GM23248 (cell line): ENCODE measurements at places on chromosomes 12 and 14. TPM values are rescaled to one million over a fixed set of nuclear protein-coding genes. Genes with fewer than 3 reads are reported as not detected.

Gene FRS2
- total RNA-seq = 41.2 and 79.5 TPM in 2 replicates

DNA sequence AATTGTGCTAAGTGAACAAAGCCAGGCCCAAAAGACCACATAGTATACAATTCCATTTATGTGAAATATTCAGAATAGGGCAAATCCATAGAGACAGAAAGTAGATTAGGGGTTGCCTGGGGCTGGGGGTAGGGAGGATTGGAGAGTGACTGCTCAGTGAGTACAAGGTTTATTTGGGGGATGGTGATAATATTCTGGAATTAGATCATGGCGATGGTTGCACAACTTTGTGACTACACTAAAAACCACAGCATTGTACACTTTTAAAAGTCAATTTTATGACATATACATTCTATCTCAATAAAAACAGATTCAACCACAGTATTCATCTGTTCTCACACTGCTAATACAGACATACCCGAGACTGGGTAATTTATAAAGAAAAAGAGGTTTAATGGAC is 68.7 kb upstream of the MAP1LC3B2 start:
- DNase-seq = peak; percentile 63

- no peak for DNase-seq
These were observed 28.3 kb downstream of the PUS7L start for GRCh38 chr12:43730283-43730682.

DNA sequence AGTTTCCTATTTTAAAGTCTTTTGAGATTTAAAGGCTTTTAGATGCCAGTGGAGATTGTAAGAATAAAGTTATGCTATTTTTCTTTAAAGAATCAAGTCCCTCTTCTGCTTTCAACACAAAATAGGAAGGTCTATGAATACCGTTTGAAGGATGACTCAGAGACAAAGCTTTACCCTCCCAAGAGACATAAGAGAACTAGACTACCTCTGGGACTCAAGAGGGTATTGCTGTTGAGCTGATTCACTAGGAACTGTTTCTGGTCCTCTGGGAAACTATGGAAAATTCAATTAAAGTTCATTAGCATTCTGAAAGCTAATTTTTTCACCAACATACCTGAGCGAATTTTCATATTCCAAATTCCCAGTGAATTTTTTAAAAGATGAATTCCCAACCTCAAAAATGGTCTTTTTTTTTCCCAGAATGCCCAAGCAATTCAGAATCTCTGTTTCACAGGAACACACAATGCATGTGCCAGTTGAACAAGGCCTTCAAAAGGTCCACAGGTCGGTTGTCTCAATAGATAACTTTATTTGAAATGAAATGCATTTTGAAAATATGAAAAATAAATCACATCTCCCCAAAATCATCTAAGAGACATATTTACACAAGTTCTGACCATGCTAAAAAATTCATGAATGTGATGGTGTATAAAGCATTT is 6.5 kb downstream of the PHLDA1 start:
- DNase-seq = peak; percentile 90

Gene LPCAT3
- total RNA-seq = 7.7 and 11.8 TPM in 2 replicates
